ENCODE measurements at places on chromosomes 3 and 15. TPM values are rescaled to one million over a fixed set of nuclear protein-coding genes. Genes with fewer than 3 reads are reported as not detected.

The GOLGA8H gene
- 0.51 TPM for total RNA-seq

The C3orf33 gene
- 6.5 TPM for total RNA-seq

The C2CD4A gene
- not detected for total RNA-seq

The VWA5B2 gene
- 0.78 TPM for total RNA-seq

The CPA3 gene
- not detected for total RNA-seq

The NRROS gene
- 0.72 TPM for total RNA-seq

The OR5K4 gene
- not detected for total RNA-seq

The SEMA3B gene
- 179 TPM for total RNA-seq

GRCh38 chr3:114456742-114457141 is 162.9 kb downstream of the TIGIT start:
- H3K36me3 ChIP-seq = no peaks in the 10 kb centered on the region
- H3K27me3 ChIP-seq = peaks cover 4% of the 10 kb centered on the region
- H3K27ac ChIP-seq = no peak overlapping the region
- peaks cover 20% of the 10 kb centered on the region for H3K4me1 ChIP-seq

DNA sequence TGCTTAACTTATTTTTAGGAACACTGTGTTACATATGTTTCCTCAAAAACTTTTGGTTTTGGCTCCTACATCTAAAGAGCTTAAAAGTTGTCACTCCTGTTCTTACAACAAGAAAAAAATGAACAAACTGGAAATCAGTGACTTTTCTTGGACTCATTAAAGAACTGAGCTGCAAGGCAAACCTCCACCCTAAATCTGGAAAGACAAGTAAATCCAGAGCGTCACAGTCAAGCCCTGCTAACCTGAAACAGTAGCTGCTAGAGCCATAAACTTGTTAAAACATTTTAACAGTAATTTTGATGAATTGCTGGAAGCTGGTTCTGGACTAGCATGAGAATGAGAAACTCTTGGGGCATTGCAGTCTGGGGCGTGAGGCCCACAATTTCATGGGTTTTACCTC is 350.5 kb upstream of the COL8A1 start:
- no peak overlapping the region for H3K27ac ChIP-seq
- DNase-seq = no peak
- no peaks in the 10 kb centered on the region for H3K27me3 ChIP-seq
- H3K36me3 ChIP-seq = no peaks in the 10 kb centered on the region
- H3K4me3 ChIP-seq = no peak overlapping the region

- H3K4me3 ChIP-seq = no peak overlapping the region
- DNase-seq = peak; percentile 60
- no peaks in the 10 kb centered on the region for H3K36me3 ChIP-seq
- H3K4me1 ChIP-seq = peaks cover 40% of the 10 kb centered on the region
These were observed 26.0 kb upstream of the RPL29 start for GRCh38 chr3:52021489-52022268.

- H3K27ac ChIP-seq = no peak overlapping the region
- no peak for DNase-seq
- no peaks in the 10 kb centered on the region for H3K27me3 ChIP-seq
- H3K36me3 ChIP-seq = no peaks in the 10 kb centered on the region
- no peak overlapping the region for H3K4me3 ChIP-seq
These were observed 5.4 kb upstream of the TNFSF10 start for GRCh38 chr3:172528677-172529076.

DNA sequence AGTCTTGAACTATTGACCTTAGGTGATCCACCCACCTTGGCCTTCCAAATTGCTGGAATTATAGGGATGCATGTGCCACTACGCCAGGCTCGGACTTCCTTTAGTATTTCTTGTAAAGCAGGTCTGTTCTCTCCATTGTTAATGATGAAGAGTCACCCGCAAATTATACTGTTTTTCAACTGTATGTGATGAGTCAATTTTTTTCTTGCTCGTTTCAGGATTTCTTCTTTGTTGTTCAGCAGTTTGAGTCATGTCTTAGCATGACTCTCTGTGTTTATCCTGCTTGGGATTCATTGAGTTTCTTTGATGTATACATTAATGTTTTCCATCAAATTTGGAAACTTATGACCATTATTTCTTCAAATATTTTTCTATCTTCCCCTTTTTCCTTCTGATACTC is 28.9 kb downstream of the GRAMD1C start:
- no peaks in the 10 kb centered on the region for H3K27me3 ChIP-seq
- H3K27ac ChIP-seq = no peak overlapping the region
- no peak for DNase-seq
- H3K4me3 ChIP-seq = no peak overlapping the region

GRCh38 chr3:129460155-129460554 is 20.1 kb downstream of the IFT122 start:
- H3K36me3 ChIP-seq = peaks cover 18% of the 10 kb centered on the region
- no peak overlapping the region for H3K27ac ChIP-seq
- no peak for DNase-seq
- H3K4me3 ChIP-seq = no peak overlapping the region
- H3K4me1 ChIP-seq = no peaks in the 10 kb centered on the region

DNA sequence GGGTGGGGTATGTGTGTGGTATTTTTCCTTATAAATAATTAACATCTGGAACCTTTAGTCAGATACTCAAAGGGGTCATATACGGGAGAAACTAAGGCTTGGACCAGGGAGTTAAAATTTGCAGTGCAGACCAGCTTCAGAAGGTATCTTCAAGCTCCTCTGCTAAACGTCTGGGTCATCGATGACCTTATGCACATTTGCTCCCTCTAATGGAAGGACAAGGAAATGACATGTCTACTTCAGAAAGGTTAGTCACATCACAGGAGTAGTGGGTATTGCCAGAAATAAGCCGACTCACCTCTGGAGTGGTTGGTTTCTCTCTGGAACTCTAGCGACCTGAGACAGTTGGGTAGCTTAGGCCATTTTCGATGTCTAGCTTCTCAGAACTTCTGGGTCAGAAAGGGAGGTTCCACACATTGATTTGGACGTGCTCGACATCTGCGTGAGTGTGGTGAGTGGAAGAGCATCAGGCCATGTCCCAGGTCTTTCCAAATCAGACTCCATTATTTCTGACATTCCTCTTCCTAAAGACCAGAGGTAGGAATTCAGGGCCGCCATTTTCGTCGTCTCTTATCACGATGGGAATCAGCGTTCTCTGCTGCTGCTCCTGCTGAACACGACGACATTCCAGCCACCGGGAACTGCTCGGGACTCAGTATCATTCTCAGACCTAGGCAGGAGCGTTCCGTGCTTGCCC is 31.8 kb upstream of the RASA2 start:
- H3K4me3 ChIP-seq = no peak overlapping the region
- peaks cover 27% of the 10 kb centered on the region for H3K4me1 ChIP-seq
- no peak overlapping the region for H3K27ac ChIP-seq

DNA sequence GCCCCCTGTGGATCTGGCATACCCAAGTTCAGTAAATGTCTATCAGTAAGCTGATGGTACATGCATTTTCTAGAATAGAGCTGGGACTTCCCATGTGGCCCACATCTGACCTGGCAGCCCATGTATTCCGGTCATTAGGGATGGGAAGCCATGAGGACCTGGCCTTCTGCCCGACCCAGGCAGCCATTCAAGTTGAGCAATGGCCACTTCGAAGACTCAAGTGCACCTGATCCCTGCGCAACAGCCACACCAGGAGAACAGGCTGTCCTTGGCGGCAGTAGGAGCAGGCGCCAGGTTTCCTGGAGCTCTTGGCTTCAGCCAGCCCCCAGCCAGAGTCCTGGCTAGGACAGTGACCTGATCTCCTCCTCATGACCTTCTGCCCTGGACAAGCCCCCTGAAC is 14.6 kb downstream of the HEMK1 start:
- DNase-seq = no peak
- H3K27ac ChIP-seq = peak overlapping the region; percentile 44
- peaks cover 8% of the 10 kb centered on the region for H3K36me3 ChIP-seq
- H3K4me1 ChIP-seq = no peaks in the 10 kb centered on the region
- H3K27me3 ChIP-seq = no peaks in the 10 kb centered on the region

- H3K27me3 ChIP-seq = no peaks in the 10 kb centered on the region
- H3K27ac ChIP-seq = no peak overlapping the region
- H3K4me3 ChIP-seq = no peak overlapping the region
- no peaks in the 10 kb centered on the region for H3K36me3 ChIP-seq
These were observed 320.7 kb downstream of the ZNF621 start for GRCh38 chr3:40845447-40845846.

DNA sequence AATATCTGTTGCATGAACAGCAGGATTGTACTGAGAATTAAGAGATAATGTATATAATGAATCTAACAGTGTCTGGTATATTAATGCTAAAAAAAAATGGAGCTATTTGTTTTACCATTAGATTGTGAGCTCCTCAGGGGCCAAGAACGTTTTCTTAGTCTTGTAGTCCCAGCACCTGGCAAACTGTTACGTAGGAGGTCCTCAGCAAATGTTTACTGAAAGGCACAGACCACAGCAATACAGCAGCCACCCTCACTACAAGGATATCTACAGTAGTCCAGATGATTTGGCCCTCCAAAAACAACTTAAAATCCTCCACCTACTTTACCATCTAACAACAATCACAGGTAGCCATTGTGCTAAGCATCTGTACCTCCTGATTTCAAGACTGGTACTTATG is 59.7 kb downstream of the MSL2 start:
- no peak for DNase-seq
- H3K4me1 ChIP-seq = peaks cover 2% of the 10 kb centered on the region
- H3K27ac ChIP-seq = no peak overlapping the region
- H3K27me3 ChIP-seq = no peaks in the 10 kb centered on the region
- peaks cover 4% of the 10 kb centered on the region for H3K36me3 ChIP-seq

DNA sequence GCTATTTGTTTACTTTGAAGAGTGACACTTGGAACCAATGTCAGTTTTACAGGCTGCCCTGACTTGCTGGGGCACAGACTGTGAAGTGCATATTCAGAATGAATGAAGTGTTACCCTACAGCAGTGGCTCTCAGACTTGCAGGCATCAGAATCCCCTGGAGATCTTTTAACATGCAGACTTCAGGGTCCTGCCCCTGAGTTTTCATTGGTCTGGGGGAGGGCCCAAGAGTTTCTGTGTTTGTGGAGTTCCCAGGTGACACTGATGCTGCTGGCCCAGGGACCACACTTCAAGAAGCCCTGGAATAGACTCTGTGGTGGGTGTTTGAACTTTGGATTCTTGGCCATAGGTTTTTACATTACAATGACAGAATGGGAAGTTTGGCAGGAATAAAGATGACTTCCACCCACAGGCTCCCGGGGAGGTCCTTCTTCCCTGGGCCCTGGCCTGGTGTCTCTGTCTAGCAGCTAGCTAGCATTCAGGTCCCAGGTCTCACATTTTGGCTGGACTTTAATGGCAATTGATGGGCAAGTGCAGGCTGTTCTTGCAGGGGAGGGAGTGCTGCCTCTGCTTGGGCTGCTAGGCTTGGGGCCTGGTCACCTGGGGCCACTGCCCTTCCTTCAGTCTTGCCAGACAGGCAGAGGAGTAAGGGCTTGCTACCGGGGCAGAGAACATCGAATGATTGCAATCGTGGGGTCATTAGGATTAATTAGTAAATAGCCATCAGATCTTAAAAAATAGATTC is 149.0 kb downstream of the APBA2 start:
- H3K4me1 ChIP-seq = peaks cover 8% of the 10 kb centered on the region
- no peak for DNase-seq
- H3K27ac ChIP-seq = peak overlapping the region; percentile 33

DNA sequence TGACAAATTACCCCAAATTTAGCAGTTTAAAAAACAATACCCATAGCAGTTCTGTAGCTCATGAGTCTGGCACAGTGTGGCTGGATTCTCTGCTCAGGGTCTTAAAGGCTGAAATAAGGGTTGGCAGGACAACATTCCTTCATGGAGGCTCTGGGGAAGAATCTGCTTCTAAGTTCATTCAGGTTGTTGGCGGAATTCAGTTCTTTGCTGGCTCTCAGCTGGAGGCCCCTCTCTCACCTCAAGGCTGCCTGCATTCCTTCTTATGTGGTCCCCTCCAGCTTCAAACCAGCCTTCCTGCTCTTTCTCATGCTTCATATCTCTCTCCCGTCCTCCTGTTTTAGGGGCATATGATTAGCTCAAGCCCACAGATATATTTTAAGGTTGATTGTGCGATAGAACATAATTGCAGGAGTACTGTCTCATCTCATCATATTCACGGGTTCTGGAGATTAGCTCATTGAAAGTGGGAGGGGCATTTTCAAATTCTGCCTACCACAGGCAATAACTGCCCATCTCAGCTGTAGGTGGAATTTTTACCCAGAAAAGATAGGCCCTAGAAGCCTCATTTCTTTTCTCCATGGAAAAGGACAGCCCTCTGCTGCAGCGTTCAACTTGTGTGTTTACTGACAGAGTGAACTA is 5.6 kb upstream of the ZBTB47 start:
- H3K27ac ChIP-seq = peak overlapping the region; percentile 74
- no peaks in the 10 kb centered on the region for H3K27me3 ChIP-seq
- H3K36me3 ChIP-seq = peaks cover 35% of the 10 kb centered on the region
- no peak for DNase-seq

GRCh38 chr3:9930804-9931418 is 2.7 kb upstream of the CRELD1 start:
- H3K4me3 ChIP-seq = no peak overlapping the region
- H3K4me1 ChIP-seq = peaks cover 20% of the 10 kb centered on the region
- peaks cover 16% of the 10 kb centered on the region for H3K36me3 ChIP-seq
- no peak overlapping the region for H3K27ac ChIP-seq
- no peaks in the 10 kb centered on the region for H3K27me3 ChIP-seq
- DNase-seq = no peak

- peaks cover 72% of the 10 kb centered on the region for H3K4me1 ChIP-seq
- no peaks in the 10 kb centered on the region for H3K36me3 ChIP-seq
- no peak overlapping the region for H3K4me3 ChIP-seq
These were observed 401.0 kb upstream of the TBL1XR1 start for GRCh38 chr3:177598097-177598833.

GRCh38 chr15:79475306-79475705 is 43.2 kb downstream of the MINAR1 start:
- no peak for DNase-seq
- H3K4me3 ChIP-seq = no peak overlapping the region
- no peaks in the 10 kb centered on the region for H3K36me3 ChIP-seq
- no peaks in the 10 kb centered on the region for H3K27me3 ChIP-seq
- peaks cover 4% of the 10 kb centered on the region for H3K4me1 ChIP-seq
- no peak overlapping the region for H3K27ac ChIP-seq

- peaks cover 7% of the 10 kb centered on the region for H3K27me3 ChIP-seq
- no peak overlapping the region for H3K4me3 ChIP-seq
- H3K27ac ChIP-seq = no peak overlapping the region
- no peaks in the 10 kb centered on the region for H3K36me3 ChIP-seq
- DNase-seq = peak; percentile 1
These were observed 25.8 kb upstream of the PLA2G4E start for GRCh38 chr15:42046597-42046996.

DNA sequence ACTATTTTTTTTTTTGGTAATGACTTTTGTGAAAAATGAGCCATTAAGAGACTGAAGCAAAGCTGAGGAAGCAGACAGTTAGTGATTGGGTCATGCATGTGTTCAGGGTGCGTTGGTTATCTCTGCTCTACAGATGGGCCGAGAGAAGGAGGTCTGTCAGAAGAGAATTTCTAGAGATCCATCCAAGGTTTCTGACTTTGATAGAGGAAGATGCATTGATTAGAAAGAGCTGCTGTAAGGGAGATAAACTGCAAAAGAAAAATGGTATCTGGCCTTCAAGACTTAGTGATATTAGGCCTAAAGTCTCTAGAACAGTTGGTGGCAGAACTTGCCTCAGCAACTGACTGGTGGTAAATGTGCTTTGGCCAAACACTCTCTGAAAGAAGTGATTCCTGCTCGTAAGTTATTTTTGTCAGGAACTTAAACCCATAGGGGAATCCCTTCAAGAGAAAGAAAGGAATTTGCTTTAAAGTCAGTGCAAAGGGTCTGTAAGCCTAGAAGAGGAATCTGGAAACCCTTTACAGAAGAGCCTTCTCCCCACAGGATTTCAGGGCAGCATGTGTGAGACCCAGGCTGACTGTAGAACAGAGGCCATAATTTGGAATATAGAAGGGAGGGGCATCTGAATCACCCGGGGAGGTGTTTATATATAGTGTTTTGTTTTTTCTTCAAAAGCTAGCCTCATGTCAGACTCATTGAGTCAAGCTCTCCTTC is 67.8 kb downstream of the OPA1 start:
- no peak for DNase-seq
- no peaks in the 10 kb centered on the region for H3K27me3 ChIP-seq
- no peaks in the 10 kb centered on the region for H3K4me1 ChIP-seq
- no peak overlapping the region for H3K27ac ChIP-seq
- no peak overlapping the region for H3K4me3 ChIP-seq
